ENCODE measurements at places on chromosomes 2 and 18.

GRCh38 chr2:182655750-182656149 lies 60.3 kb upstream of the DNAJC10 start:
- no peak for DNase-seq

DNA sequence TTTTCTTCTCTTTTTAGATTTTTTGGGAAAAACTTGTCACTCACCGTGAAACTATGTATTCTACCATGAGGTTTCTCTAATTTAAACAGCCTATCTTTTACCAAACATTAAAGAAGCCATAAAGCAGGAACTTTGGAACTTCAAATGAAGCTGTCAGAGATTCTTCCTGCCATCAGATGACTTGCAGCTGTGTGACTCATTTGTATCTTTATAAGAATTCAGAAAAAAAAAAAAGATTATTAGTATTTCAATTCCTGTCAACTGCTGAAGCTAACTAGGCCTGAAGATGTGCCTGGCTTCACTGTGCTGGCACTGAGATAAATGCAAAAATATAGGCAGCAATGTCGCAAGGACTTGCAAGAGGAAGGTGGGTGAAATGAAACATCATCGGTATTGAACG lies 1399.1 kb upstream of the PIK3C3 start:
- DNase-seq = no peak

DNA sequence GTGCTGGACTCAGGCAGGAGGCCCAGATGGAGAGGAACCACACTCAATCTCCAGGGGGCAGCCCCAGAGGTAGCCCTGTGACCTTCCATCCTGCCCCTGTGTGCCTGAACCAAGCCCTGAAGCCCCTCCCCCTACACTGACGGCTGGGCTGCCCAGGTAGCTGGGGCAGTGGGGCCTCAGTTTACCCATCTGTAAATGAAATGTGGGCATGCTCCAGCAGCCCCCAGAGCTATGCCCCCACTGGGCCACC lies 15.8 kb downstream of the CROCC2 start:
- DNase-seq = no peak

DNA sequence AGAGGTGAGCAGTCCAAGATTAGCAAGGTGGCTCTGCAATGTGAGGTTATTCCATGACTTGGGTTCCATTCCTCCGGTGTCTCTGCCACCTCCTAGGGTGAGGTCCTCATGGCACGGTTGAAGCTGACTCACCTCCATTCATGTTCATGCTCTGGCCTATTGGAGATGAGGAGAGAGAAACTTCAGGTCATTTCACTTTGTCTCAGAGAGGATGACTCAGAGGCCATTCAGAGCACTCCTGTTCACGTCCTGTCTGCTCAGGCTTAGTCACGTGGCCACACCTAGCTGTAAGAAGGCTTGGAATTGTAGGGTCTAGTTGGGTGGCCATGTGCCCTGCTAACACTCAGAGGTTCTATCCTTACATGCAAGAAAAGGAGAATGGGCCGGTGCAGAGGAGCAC lies 67.5 kb upstream of the MBOAT2 start:
- no peak for DNase-seq

- DNase-seq = peak; percentile 20
Observed at GRCh38 chr2:224586127-224586695, 1.0 kb upstream of the CUL3 start.

All from GM10248 (cell line).